ENCODE measurements at places on chromosomes 3 and 15.

- no peak for DNase-seq
These were observed 126.6 kb downstream of the IGF1R start for GRCh38 chr15:98774756-98775497.

DNA sequence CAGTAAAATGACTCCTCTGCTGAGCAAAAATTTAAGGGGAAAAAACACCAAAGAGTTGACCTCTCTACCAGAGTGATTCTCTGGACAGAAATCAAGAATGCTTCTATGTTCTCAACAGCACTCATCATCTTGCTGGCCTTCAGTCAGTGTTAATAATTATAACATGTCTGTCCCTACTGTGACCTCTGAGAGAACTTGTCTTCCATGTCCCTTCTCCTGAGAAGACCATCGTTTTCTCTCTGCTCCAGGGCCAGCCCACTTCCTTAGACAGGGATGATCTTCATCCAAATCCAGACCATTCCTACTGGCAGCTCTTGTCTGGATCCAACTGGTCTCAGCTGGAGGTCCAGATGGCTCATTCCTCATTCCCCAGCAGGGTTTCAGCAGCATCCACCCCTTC is 139.0 kb upstream of the NECTIN3 start:
- DNase-seq, result peak; percentile 19

DNA sequence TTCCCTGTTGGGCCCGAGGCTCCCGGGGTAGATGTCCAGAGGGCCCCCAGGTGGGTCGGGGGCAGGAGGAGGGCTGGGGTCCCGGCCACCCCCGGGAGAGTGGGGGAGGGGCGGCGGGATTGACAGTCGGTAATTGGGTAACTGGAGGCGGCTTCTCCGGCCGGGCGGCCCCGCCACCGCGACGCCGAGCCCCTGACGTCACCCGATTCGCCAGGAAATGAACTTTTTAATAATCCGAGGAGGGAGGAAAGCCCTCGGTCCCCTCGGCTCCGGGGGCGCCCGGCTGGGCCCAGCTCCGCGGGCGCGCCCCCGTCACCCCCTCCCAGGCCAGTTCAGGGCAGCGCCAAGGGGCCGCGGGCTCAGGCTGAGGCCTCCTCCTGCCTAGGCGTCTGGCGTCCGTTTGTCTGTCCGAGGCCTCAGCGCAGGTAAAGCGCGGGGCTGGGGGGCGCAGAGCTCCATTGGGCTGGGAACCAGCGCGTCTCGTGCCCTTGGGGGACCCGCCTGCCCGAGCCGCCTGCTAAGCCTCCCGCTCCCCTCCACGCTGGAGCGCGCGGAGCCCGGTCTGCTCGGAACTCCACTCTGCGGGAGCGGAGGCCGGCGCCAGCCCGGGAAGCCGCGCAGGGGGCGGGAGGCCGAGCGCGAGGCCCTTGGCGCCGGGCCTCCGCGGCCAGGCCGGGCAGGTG is 3.9 kb downstream of the GATA2 start:
- no peak for DNase-seq

DNA sequence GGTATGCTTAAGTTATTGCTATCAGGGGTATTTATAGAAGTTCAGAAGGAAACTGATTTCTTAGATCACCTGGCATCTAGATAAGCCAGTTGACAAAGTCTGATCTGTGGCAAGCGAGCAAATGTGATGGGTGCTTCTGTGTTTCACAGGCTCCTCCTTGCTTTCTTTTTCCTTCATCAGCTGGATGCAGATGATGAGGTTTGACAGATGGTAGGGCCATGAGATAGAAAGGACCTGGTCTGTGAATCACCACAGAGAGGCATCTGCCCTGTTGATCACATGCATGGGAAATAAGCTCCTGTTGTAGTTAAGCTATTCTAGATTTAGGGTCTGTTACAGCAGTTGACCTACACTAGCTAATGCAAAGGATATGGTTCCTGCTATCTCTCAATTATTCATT is 372.0 kb downstream of the NEK10 start:
- no peak for DNase-seq

DNA sequence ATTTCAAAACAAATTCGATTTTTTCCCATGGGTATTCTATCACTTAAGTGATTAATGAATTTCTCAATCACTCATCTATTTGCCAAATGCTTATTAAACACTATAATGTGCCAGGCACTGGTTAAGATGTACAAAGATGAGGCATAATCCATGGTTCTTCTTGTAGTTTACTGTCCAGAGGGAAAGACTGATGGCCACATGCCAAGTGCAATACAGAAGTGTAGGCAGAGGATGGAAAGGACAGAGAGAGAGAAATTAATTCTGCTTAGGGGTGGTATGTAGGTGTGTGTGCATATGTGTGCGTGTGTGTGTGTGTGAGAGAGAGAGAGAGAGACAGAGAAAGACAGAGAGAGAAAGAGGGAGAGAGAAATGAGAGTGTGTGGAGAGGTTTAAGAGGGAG is 120.8 kb upstream of the CCNL1 start:
- DNase-seq, result no peak

DNA sequence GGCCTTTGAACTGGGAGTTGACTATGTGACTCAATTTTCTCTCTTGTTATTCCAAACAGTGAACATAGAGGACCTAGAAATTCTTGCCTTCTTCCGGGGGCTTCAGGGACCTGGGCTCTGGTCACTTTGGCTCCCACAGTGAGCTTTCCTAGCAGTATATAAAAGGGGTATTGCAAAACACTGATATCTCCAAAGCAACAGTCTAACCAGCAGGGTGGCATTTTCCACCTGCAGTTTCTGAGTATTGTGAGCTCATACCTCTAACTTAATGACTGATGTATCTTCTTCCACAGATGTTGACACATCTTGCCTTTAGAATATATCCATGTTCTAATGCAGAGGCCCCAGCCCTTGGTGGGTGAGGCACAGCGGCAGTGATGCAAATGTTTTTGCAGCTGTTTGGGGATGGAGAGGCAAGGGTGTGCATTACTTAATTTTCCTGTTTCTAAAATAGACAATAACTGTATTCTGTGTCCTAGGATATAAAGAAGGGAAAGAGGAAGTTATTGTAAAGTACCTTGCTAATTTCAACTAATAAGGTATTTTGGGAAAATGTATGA is 45.7 kb upstream of the ADGRG7 start:
- no peak for DNase-seq

GRCh38 chr3:18295171-18295920 is 129.8 kb downstream of the SATB1 start:
- peak; percentile 47 for DNase-seq

DNA sequence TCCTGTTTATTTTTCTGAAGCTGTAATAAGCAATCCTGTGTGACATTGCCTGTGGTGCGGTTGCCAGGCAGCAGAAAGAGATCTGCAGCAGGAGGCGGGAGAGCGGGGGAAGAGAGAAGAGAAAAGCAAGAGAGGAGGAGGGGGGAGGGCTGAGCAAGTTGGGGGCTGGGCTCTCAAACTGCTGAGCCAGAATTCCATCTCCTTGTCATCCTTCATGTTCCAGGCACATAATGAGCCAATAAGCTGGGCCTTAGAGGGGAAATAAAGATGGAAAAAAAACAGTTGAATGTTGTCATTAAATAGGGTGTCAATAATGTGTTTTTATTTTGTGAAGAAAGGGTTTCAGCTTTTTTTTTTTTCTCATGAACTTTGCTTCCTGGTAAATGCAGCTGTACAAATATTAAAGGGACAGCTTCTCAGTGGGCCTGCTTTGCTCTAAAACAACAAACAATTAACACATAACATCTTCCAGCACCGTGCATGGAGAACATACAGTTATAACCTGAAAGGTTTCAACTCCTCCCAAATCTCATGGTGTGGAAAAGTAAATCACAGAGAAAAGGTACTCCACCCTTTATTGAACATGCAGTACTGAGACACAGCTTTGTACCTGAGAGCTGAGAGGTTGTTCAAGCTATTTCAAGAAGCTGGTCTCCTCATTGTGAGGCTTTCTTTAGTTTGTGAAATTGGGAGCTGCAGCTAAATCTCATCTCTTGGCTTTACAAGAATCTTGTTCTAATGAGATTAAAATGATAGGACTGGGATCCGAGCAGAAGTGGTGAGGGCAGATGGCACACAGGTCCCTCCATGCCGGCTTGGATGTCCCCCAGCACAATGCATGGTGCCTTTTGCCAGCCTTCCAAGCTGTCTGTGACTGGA is 451.1 kb upstream of the KCNMB2 start:
- DNase-seq, result peak; percentile 79

GRCh38 chr3:193140381-193140780 is 100.6 kb upstream of the PLAAT1 start:
- no peak for DNase-seq

DNA sequence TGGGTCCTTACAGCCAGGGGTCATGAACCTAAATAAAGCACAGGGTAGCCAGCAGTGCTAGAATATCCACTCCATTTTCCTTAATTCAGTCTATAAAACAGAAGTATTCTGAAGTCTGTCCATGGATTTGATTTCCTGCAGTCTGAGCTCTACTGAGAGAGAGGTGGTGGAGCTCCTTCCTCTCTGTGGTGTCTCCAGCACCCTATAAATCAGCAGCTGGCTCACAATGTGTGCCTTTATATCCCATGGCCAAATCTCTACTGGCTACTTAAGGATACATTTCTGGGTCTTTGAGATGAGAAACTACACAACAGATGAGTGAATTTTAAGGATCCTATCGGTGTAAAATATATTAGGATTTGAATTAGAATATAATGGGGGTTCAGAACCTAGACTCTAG is 339.9 kb upstream of the RBMS3 start:
- DNase-seq, result no peak

DNA sequence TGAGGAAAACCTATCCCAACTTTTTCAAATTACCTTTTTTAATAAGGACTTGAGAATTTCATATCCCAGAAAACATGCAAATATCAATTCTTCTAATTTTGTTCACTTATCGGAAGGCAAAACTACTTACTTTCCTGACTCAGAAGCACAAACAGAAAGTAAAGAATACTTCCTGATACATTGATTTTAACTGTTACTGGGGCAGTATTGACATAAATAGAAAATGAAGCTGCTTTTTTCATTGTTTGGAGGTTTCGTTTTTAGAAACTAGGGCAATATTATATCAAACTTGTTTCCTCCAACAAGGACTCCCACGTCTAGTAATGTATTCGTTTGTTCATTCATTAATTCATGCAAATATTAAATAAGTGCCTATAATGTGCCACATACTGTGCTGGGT is 19.1 kb downstream of the PAQR9 start:
- DNase-seq, result no peak

- DNase-seq, result no peak
These were observed 40.8 kb downstream of the SRGAP3 start for GRCh38 chr3:9208605-9209152.

DNA sequence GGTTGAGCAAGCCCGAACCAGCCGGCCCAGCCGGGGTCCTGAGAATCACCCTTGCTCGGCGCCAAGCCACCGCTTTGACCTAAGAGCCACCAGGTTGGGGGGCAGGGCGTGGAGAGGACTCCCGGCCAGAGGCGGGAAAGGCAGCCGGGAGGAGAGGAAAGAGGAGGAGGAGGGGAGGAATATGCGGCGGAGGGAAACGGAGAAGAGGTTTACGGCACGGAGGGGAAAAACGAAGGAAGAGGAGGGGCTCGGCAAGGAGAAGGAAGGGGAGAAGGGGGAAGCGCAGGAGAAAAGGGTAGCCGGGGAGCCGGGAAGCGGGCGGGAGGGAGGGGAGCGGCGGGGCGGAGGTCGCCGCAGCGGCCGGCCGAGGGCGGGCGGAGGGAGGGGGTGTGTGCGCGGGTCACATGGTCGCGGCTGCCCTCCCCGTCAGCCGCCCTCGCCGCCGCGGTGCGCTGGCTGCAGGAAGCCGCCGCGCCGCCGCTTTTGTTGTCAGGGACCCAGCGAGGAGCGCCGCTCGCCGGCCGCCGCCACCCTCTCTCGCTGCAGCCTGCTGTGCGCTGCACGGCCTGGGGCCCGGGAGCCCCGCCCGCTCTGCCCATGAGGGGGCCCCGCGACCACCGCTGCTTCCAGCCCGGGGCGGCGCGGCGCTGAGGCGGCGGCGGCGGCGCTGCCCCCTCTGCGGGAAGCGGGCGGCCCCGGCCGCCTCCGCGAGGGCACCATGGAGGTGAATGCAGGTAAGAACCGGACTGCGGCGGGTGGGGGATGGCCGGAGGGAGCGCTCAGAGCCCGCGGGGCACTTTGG is at the start of gene NR1D2:
TSS of gene NR1D2 (plus strand) at position 426 of the 802 bp plus-strand sequence. CDS start at position 719, 293 bp downstream.
- no peak for DNase-seq

DNA sequence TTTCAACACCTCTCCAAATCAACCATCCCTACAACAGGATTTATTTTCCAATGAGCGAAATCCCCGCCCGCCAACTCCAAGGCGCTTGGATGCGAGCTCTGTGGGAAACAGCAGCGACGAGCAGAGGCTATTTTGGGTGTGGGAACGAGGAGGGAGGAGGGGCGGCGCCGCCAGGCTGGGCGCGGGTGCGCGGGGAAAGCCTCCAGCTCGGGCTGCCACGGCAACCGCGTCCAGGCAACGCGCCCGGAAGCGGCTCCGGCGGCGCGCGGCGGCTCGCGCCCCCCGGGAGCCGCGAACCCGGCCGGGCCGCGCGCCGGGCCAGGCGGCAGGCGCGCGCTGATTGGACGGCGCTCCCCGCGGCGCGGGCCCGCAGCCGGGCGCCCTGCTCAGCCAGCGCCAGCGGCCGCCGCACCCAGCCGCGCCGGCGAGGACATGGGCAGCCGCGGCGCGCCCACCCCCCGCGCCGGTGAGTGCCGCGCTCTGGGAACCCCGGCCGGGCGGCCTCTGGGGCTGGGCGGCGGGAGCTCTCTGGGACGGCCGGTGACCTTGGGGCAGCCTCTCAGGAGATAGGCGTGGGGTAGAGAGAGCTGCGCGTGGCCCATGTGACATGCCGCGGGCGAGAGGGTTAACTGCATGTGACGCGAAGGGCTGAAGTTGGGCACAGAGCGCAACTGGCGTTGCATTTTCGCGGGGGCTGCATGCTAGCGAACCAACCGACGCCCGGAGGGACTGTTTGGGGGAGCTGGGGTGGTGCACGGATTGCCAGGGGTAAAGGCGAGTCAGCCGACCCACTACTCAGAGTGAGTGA is at the start of gene FAM81A:
TSS of gene FAM81A (plus strand) at position 370 of the 808 bp plus-strand sequence. CDS start 20,441 bp downstream, outside the sequence.
- no peak for DNase-seq

All from non-pigmented ciliary epithelial cell (primary cell).